ENCODE measurements at places on chromosomes 4 and X.
A peak's percentile ranks its signal among the peaks of the same experiment; 100 is the strongest.

- peak; percentile 43 for DNase-seq
Measured at GRCh38 chrX:104195489-104196084, 29.3 kb downstream of the FAM199X start.

- no peak for DNase-seq
Measured at GRCh38 chr4:21192367-21192766, 492.1 kb downstream of the PACRGL start.

GRCh38 chrX:13803116-13803515, 13.8 kb downstream of the GPM6B start:
- no peak for DNase-seq

DNA sequence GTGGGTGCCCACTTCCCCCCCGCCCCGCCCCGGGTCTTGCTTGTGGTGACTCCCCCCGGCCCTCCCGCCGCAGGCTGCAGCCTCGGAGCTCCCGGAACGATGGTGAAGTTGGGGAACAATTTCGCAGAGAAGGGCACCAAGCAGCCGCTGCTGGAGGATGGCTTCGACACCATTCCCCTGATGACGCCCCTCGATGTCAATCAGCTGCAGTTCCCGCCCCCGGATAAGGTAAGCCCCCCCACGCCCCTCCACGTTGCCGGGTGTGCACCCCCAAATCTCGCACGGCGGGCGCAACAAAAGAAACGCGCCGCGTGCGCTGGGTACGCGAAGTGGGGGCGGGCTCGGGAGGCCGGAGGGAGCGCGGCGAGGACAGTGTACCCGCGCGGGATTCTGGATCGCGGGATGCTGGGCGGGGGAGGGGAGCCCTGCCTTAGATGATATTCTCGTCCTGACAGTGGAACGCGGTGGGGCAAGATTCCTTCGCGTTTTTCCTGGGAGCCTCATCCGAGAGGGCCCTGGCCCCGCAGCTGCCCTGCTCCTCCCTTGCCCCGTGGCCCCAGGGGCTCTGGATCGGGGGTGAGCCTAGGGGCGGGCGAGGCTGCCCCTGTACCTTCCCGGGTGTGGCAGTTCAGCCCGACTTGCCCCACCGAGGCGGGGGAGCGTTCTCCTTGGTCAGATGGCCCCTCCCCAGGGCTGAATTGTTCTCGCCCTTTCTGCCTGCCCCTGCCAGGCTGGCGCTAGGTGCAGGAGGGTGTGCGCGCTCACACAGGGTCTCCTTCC, 819 bp downstream of the NSG1 start:
- peak; percentile 63 for DNase-seq

- DNase-seq = no peak
Measured at GRCh38 chrX:119041175-119041574, 31.6 kb upstream of the CT47C1 start.

DNA sequence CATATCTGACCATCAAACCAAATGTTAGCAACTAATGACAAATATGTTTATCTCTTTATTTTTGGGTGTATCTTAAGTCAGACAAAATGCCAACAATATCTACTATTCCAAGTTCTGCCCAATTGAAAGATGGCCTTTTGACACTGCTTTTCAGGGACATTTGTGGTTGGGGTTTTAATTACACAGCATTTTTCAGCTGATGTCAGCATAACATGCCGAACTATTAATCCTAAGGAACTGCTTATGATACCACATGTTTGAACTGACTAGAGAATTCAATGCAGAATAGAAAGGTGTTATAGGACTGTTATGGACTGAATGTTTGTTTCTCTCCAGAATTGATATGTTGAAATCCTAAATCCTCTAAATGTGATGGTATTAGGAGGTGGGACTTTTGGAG, 445.1 kb downstream of the TMA16 start:
- no peak for DNase-seq

DNA sequence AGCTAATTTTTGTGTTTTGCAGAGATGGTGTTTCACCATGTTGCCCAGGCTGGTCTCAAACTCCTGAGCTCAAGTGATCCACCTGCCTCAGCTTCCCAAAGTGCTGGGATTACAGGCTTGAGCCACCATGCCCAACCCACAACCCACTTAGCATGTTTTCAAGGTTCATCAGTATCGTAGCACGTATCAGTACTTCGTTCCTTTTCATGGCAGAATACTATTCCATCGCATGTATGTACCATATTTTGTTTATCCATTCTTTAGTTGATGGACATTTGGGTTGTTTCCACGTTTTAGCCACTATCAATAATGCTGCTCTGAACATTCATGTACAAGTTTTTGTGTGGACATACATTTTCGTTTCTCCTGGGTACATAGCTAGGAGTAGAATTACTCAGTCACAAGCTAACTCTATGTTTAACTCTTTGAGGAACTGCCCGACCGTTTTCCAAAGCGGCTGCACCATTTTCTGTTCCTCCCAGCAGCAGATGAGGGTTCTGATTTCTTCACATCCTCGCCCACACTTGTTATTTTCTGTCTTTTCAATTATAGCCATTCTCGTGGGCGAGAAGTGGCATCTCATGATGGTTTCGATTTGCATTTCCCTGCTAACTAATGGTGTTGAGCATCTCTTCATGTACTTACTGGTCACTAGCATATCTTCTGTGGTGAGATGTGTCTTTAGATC, 32.5 kb downstream of the MAN2B2 start:
- no peak for DNase-seq

DNA sequence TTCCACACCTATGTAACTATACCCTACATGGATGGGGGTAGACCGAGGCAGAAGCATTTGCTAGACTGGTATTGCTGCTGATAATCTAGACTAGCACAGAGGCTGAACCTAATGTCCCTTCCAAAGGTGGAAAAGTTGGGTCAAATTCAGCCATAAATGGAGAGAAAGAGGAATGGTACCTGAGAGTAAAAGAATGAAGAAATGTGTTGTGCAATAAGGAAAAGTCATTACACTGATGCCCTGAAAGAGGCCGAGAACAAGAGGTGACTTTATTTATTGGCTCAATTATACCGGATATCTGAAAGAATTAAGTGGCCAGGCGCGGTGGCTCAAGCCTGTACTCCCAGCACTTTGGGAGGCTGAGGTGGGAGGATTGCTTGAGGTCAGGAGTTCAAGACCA, 52.1 kb downstream of the ZNF41 start:
- no peak for DNase-seq

DNA sequence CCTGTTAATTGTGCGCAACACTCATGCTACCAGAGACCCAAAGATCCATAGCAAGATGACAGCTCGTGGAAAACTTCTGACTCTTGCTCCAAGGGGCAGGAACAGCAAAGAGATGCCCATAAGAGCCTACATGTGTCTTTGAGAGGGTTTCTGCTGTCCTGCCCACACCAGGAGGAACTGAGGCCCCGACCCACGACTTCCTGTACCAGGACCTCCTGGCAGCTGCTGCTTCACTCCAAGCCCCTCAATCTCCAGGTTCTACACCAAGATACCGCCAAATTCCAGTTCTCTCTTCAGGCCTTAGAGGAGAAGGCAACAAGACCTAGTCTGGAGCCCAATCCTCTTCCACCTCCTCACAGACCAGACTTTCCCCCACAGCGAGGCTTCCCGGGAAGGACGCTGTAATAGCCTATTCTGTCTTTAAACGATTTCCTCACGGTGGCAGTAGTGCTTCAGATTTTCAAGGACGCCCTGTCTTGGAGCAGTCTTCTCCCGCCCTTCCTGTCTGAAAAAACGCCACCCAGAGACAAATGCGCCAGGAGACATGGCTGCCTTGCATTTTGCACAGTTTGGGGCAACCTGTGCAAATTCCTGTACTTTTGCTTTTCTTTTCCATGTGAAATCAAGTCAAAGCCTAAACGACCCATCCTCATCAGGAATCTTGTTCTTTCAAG, 230.2 kb upstream of the STK26 start:
- DNase-seq = peak; percentile 86

- no peak for DNase-seq
Measured at GRCh38 chr4:83269256-83269655, 15.3 kb downstream of the COQ2 start.

- no peak for DNase-seq
Measured at GRCh38 chr4:55736605-55737183, 82.9 kb upstream of the EXOC1L start.

GRCh38 chr4:36841583-36842326, 402.8 kb upstream of the NWD2 start:
- DNase-seq = no peak

DNA sequence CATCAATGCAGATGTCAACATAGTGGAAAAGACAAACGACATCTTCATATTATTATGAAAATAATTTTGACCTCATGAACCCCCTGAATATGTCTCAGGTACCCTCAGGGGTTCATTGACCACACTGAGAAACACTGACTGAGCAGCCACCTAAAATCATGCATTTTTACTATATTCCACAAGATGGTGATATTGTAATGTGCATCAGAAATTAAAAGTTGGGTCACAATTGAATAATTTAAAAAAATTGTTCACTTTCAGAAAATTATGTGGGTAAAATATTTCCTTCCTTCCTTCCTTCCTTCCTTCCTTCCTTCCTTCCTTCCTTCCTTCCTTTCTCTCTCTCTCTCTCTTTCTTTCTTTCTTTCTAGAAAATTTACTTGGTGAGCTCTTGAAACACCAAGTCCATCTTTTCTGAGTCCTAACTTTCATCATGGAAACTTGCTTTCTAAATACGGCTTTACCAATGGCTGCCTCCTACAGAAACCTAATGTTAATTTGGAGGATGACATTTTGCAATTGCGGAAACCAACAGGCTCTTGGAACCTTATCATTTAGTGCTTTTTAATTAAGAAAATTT, 103.6 kb downstream of the RTL3 start:
- DNase-seq = no peak

DNA sequence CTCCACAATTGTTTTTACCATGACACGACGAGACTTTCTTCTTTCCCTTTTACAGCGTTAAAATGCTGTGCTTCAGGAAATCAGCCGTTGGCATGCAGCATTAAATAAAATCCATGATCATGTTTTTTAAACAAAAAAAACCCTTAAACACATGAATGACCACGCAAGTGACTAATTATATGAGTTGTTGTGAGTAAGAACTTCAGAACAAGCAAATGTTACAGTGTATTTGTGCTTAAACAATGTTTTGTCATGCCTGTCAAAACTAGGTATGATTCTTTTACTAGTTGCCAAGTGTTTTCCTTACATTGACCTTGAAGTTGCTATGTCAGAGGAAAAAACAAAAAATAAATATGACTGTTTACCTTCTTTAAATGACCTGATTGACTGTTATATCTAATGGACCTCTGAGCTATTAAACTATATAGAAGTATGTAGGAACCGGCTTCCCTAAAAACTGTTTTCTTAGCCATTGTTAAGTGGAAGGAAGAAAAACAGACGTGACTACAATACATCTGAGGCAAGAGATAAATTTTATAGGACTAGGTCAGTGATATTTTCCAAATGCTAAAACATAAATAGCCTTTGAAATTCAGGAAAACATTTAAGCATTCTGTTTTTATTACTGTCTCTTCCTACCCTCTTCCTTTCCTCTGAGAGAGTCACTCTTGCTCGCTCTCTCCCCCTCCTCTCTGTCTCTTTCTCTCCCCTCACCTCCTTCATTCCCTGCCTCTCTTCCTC, 197.1 kb downstream of the PALLD start:
- no peak for DNase-seq

DNA sequence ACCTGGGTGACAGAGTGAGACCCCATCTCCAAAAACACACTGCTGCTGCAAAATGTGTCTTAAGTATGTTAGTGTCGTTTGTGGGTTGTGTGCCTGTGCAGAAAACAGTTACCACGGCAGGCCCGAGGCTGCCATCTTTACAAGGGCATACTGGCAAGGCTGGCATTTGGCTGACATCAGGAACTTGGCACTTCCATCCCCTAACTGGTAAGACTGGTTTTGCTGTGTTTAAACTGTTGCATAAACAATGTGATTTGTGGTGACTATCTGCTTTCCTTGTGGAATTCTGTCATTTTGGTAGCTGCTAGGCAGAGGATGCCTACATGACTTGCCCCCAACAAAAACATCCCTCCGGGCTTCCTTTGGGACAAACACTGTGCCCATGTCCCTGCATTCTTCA, 12.3 kb downstream of the LRP2BP start:
- no peak for DNase-seq

DNA sequence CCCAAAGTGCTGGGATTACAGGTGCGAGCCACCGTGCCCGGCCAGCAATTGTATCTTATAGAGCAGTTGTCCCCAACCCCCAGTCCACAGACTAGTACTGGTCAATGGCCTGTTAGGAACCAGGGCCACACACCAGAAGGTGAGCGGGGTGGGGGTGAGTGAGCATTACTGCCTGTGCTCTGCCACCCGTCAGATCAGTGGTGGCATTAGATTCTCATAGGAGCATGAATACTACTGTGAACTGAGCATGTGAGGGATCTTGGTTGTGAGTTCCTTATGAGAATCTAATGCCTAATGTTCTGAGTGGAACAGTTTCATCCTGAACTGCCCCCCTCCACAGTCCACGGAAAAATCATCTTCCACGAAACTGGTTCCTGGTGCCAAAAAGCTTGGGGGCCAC, 328.0 kb upstream of the BOD1L1 start:
- DNase-seq = no peak

DNA sequence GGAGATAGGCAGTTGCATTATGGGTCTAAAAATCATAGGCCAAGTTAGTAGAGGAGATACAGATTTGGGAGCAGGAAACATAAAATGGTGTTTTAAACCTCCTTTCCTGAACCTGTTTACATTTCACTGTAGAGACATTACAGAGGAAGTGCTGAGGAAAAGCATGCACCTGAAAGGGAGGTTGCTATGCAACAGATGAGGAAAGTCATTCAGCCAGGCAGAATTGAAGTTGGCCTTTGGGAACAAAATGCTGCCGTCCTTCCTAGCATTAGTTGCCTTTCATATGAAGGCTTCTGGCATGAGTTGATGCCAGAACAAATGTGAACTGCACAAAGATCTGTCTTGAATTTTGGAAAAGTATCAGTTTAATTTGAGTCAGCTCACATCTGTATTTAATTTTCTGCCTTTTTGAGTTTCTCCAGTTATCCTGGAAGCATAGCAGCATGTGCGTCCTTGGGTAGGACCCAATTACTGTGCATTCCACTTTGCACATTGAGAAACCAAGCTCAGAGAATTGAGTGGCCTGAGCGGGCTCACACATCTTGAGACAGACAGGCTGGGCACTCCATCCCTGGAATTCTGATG, 38.2 kb downstream of the MAGED1 start:
- DNase-seq = no peak

DNA sequence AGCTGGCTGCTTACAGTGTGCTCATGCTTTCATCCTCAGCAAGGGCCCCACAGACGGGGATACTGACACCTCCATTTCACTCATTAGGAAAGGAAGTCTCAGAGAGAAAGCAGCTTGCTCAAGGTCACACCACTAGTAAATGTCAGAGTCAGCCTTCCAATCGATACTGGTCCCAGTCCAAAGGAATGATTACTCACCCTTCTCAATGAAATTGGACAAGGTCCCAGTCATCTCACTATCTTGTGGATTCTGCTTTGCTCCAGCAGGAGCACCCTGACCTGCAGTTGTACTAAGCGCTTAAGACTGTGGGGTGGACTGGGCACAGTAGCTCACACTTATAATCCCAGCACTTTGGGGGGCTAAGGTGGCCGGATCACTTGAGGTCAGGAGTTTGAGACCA, 132.2 kb upstream of the SLC34A2 start:
- DNase-seq = no peak

GRCh38 chr4:148065075-148065474, 333.2 kb downstream of the ARHGAP10 start:
- no peak for DNase-seq

GRCh38 chrX:134603806-134604700, 54.2 kb downstream of the PLAC1 start:
- DNase-seq = no peak

GRCh38 chr4:138259824-138260223, 17.7 kb upstream of the SLC7A11 start:
- DNase-seq = no peak

GRCh38 chrX:2828344-2828958, at the start of gene GYG2:
Gene GYG2 (plus strand): TSS chrX:2828930. CDS start chrX:2830189, 1,259 bp downstream.
- peak; percentile 68 for DNase-seq

GRCh38 chrX:111338095-111338698, 67.9 kb upstream of the CAPN6 start:
- DNase-seq = no peak
